Cortex of kidney (tissue), 1 donor: ENCODE measurements at places on chromosomes 6 and 20.

DNA sequence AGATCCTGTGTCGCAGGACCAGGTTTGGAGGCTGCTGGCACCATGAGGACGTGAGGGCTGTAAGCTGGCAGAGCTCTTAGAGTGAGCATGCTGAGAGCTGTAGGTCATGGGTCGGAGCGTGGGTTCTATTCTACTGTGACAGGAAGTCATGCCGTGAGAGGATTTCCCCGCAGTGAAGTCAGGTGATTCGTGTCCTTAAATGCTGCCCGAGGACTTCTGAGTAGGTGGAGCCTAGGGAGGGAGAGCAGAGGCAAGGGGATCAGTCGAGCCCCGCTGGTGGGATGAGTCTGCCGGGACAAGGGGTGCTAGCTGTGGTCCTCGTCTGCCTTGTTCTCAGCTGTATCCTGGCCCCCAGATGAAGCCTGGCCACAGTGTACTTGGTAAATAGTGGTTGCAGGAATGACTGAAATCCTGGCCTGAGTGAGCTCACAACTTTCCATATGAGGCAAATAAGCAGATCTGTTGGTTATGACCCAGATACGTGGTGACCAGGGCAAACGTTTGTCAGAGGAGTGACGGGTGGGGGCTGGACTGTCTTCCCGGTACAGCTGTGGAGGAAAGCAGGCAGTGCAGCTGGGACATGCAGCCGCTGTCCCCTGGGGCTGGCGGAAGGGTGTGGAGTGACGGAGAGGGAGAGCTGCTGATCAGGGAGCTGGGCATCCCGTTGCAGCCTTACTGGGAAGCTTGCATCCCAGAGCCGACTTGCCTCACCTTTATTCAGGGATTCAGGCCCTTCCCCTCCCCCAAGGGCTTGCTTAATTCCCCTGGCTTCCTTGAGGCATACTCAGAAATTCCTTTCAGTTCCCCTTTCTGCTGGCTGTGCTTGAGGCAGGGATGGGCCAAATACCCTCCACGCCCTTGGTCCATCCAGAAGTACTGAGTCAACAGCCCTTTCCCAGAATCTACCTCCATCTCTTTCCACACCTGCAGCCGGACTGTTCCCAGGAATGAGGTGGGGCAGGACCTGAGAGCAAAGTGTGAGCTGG is 250.9 kb upstream of the RREB1 start:
- no peak for DNase-seq

DNA sequence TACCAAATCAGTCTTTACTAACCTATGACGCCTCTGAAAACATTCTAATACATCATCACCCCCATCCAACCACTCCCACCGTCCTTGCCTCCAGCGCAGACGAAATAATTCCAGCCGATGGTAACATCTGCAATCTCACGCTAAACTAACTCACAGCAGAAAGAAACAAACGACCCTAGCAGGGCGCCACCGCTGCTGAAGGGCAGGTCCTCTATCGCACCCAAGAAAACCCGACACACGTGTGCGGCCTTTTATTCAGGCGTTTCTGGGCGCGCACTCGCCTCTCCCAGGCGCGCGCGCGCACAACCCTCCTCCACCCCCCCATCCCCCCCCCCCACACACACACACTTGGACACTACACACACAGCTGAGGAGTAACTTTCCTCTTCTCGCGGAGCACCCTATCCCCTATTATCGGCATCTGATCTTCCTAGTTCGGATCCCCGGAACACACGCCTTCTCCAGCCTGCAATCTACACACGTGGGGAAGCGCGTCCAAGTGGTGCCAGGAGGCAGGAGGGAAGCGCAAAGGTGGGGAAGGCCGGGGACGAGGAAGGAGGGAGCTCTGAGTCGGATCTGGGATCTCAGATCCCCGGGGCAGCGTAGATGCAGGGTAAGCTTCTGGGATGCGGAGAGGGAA is 1.4 kb downstream of the GFOD1 start:
- no peak for DNase-seq

GRCh38 chr6:97023982-97024381 is 99.5 kb downstream of the KLHL32 start:
- DNase-seq = no peak

- DNase-seq = no peak
Observed at GRCh38 chr6:126766820-126767219, 351.7 kb upstream of the RSPO3 start.

GRCh38 chr6:82022614-82023129 is 224.9 kb downstream of the IBTK start:
- DNase-seq = no peak

GRCh38 chr6:148599967-148600426 is 146.8 kb upstream of the UST start:
- DNase-seq = no peak

- no peak for DNase-seq
Observed at GRCh38 chr20:47430862-47431588, 70.7 kb upstream of the NCOA3 start.
